ENCODE measurements at places on chromosomes 2 and 18.

DNA sequence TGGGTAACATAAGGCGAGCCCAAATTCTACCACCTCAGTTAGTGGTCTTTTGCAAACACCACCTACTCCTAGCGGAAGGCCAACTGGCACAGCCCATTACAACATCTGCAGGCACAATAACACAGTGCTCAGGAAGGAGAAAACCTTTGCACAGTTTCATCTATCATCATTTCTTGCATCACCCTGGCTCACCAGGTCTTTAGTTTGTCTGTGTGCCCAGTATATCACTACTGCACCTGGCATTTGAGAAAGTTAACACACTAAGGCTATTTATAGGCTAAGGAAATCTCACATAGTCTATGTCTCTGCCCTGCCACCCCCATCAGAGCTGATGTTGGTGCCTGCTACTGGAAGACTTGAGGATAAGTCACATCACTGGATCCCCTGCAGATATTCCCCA is 484.0 kb downstream of the SATB2 start:
- no peak for DNase-seq

DNA sequence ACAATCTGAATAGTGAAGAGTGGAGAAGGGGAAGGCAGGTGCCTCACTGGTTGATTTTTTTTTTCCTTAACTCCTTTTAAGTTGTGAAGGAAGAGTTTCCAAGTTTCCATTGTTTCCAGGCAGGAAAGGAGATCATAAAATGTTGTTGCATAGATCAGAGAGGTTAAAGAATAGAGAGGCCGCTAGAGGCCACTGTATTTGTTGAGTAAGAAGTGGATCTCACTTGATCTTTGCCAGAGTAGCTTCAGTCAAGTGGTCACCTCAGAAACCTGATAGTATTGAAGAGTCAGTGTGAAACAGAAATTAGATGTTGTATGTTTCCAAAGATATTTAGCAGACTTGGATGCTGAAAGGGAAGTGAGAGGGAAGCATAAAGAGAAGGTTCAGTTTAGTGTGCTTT is 17.6 kb downstream of the CTNNA2 start:
- DNase-seq, result peak; percentile 13

GRCh38 chr18:68103561-68103960 is 587.0 kb upstream of the DSEL start:
- no peak for DNase-seq

DNA sequence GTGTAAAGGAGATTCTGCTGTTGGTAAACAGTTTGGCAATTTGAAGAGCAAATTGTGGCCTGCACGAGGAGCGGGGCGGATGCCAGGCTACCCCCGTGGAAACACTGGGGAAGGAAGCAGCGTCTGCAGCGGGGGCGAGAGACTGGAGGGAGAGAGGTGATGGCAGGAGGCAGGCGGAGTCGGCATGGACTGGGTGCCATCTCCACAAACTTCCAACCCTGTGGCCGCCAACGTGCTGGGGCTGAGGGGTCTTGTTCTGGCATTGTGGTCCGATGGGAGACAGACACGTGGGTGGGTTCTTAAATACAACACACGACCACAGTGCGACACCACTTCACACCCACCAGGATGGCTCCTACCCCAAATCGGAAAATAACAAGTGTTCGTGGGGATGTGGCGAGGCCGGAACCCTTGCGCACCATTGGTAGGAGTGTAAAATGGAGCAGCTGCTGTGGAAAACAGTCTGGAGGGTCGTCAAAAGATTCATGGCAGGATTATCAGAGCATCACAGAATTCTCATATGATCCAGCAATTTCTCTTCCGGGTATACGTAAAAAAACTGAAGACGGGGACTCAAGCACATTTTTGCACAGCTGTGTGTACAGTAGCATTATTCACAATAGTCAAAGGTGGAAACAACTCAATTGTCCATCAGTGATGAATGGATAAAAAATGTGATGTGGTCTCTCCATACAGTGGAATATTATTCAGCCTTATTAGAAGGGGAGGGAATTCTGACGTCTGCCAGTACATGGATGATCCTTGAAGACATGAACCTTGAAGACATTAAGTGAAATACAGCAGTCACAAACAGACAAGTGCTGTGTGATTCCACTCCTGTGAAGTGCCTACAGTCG is 82.4 kb upstream of the HPCAL1 start:
- no peak for DNase-seq

GRCh38 chr2:34159901-34160300 is 560.8 kb upstream of the FAM98A start:
- no peak for DNase-seq

- DNase-seq, result no peak
Measured at GRCh38 chr2:134453973-134454372, 200.1 kb downstream of the MGAT5 start.

- DNase-seq, result no peak
Measured at GRCh38 chr2:150358468-150358807, 129.0 kb downstream of the RND3 start.
